Large intestine (tissue), 12 donors: ENCODE measurements at places on chromosomes 11 and 22. TPM values are rescaled to one million over a fixed set of nuclear protein-coding genes. Genes with fewer than 3 reads are reported as not detected.

DNA sequence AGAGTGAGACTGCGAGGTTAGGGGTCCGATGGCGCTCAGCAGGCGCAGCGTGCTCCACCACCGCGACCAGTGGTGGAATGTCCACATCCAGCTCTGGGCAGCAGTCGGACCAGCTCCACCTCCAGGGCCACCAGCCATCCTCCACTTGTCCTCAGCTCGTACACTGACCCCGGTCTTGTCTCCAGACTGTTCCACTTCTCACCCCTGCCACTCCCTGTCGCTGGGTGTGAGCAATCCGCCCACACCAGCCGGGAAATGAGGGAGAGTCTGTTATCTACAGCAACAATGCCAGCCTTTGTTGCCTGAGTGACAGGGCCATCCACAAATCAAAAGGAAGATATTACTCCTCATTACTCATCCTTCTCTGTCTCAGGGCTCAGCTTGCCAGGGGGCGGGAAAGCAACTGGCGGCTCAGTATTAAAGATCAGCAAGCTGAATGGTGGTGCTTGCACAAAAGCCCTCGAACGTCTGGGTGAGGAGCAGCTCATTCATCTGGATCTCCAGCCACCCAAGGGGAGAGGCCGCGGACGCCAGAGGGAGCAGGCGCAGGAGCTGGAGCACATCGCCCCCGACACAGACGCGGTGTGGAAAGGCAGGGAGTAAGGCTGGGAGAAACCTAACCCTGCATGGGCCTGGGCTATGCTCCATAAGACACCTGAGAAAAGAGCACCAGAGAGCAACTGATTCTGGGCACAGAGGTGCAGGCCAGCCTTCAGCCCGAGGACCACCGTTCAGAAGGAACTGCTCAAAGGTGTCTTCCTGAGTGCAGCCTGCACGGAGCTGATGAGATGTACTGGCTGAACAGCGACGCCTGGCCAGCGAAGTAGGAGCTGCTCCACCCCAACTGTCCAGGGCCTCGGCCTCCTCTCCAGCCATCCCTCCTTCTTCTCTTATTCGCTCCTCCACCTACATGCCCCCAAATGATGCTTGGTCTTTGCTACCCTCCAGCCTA, 21.9 kb downstream of the IGSF9B start:
- DNase-seq, result peak; percentile 84

- DNase-seq, result no peak
These were observed 7.5 kb upstream of the HTR3A start for GRCh38 chr11:113967361-113967760.

DNA sequence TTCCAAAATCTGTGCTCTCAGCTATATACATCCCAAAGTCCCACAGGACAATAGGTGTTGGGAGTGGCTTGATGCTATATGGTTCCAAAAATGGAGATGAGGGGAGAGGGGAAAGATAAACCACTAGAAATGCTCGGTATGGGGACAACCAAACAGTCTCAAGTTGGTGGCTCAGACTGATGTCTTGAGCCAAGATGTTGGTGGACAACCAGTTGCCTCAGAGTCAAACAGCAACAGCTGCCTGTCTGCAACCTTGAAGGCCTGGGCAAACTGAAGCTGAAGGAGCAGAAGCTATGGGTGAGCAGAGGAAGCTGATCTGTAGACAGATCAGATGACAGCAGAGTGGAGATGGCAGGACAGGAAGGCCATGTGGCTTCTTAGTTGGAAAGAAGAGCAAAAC, 4.0 kb downstream of the RRP8 start:
- DNase-seq, result no peak

GRCh38 chr11:109769858-109770257, 323.3 kb upstream of the ZC3H12C start:
- DNase-seq, result no peak

DNA sequence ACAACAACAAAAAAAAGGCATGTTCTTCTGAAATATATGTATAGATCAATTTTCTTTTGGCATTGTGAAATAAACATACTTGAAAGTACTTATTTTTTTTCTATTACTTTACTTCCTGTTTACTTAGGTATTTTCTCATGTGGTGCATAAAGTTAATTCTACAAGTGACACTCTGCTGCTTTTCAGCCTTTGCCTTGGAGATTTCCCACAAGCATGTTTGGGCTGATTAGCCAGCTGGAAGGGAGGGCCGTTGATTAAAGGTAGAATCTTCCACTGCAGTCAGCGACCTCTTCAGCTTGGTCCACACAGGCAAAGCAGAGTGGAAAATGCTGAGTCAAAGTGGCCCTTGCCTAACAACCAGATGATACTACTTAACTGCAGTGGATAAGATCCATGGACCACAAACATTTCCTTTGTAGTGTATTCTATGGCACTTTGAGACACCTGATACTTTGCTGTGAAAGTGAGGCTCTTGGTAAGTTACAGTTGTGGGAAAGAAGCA, 176.0 kb downstream of the ARHGAP42 start:
- peak; percentile 70 for DNase-seq

MUC5AC gene
- 0.37 TPM for polyA plus RNA-seq

RAC2 gene
- 22.6 TPM for polyA plus RNA-seq

LRRC32 gene
- polyA plus RNA-seq, result 11.6 TPM

SGSM1 gene
- 7.2 TPM for polyA plus RNA-seq

- no peak for DNase-seq
These were observed 24.0 kb downstream of the PANX1 start for GRCh38 chr11:94152678-94153065.

GRCh38 chr22:49918911-49919881, 762 bp downstream of the CRELD2 start:
- DNase-seq, result no peak

DNA sequence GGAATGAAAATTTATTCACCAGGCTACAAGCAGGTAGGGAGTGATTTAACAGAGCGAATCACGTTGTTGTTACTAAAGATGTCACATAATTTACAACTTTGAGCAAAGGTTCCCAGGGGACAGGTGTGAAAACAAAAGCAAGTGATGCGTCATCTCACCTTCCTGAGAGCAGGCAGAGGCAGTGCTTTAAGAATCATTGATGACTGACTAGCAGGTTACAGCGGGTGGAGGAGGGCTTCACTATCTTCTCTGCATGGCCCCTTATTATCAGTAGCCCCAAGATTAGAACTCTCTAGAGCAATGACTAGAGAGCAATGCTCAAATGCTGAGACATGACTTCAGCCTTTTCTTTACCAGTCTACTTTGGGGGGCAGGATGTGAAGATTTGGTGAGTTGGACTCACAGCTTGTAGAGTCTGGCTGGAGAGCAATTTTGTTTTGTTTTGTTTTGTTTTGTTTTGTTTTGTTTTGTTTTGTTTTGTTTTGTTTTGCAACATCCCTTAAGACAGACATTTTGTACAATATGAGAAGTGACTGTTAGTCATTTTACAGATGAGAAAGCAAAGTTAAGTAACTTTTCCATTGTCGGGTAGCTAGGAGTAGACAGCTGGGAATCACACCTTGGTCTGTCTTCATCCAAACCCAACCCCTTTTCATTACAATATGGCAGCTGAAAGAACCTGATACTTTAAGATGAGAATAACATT, 84.8 kb downstream of the SLC1A2 start:
- DNase-seq, result peak; percentile 70

GP1BB gene
- 4.4 TPM for polyA plus RNA-seq

KRTAP5-9 gene
- 0.45 TPM for polyA plus RNA-seq

GRCh38 chr22:24827296-24827695, 21.3 kb downstream of the SGSM1 start:
- peak; percentile 68 for DNase-seq

DNA sequence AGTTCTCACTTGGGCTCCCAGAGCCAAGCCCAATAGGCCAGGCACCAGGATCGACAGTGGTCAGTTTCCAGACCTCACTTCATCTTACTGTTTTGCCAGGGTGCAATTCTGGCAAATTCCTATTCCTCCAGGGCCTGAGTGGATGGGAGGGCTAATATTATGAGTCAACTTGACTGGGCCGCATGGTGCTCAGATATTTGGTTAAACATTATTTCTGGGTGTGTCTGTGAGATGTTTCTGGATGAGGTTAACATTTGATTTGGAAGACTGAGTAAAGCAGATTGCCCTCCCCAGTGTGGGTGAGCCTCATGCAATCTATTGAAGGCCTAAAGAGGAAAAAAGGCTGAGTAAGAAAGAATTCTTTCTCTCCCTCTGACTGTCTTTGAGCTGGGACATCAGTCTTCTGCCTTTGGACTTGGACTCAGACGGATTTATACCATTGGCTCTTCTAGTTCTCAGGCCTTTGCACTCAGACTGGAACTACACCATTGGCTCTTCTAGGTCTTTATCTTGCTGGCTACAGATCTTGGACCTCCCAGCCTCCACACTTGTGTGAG, 132.9 kb upstream of the ZBED5 start:
- DNase-seq, result peak; percentile 37

GRCh38 chr22:19849835-19850762, 4.6 kb downstream of the GNB1L start:
- peak; percentile 66 for DNase-seq

DNA sequence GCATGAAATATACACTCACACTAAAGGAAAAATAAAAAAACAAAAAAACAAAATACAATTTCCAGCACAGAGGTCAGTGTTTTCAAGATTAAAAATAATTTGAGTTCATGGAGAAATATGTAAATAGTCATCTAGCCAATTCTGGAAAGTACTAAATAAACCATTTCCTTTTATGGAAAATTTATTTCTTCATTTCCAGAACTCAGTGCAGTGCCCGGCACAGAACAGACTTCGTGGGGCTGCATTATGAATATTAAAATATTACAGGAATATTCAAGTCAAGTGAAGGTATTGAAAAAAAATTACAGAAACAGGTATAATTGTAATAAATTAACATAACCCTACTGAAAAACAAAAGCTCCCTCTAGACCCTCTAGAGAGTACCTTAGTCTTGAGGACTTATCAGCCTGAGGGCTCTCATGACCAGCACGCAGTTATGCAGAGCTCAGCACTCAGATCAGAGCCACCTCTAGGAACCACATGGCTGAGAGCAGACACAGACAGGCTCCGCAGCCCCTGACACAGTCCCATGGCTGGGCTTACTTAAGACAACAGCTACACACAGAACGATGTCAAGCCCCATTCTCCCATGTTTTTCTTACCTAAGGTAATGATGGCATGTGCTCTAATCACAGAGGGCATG, 45.6 kb downstream of the NCAPD3 start:
- no peak for DNase-seq

PRR33 gene
- polyA plus RNA-seq, result 0.67 TPM

- no peak for DNase-seq
These were observed 83.1 kb upstream of the TRPC6 start for GRCh38 chr11:101666916-101667315.

DNA sequence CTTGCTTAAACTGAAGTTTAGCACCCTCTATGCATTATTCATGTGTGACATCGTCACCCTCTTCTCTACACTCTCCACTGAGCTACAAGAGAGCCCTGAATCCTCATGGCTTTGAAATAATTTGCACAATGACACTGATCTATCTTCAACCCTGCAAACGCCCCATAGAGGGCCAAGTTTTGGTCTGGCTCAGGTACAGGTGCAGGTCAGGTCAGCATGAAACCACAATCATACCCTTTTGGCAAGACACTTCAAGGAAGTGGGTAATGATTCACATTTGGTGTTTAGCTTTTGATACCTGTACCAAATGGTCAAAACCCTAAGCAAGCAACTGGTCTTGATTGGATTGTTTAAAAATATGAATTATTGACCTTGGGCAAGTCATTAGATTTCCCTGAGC, 122.2 kb upstream of the CADM1 start:
- no peak for DNase-seq

DNA sequence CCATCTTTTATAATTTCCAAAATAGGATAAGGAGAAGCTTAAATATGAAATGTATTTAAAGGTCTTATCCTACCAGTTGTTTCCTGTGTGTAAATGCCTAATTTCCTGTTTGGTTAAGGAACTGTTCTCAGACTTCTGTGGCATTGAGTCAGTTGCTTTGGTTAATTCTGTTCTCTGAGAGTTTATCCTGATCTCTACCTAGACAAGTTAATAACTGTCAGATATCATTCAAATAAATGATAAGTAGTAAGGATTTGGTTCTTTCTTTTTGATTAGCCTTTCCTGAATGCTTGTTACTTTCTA, 39.5 kb downstream of the CTNND1 start:
- DNase-seq, result no peak

DNA sequence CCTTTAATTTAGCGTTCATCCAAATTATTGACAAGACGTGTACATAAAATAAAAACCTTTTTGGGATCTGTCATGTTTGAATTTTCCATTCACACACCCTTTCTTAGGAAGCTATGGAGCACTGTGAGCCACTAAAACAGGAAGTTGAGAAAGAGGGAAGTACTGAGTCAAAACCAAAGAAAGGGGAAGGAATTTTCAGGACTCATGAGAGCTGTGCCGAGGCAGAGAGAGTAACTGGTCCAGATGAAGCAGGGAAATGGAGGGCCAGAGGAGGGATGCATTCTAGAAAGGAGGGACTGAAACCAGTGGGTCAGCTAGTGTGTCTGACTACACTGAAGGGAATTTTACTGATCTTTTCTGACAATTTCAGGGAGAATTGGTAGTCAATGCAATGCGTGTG, 24.9 kb downstream of the APLP2 start:
- no peak for DNase-seq
